Inflammatory macrophage treated with lipopolysaccharide for 1 hour (primary cell): ENCODE measurements at places on chromosomes 2 and 18.

DNA sequence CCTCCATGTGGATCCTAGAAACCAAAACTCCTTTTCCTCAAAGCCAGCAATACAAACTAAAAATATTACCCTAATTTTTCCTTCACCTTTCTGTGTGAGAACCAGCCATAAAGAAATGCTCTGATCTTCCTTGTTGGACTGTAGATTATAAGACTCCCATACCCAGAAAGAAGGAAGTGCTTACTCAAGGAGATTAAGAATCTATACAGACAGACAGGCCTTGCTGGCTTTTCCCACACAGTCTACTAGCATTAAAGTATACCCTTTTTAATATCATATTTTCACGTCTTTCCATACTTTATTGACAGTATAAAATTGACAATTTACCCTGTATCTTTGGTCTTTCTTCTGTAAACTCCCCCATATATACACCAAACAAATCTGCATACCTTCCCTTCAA lies 139.0 kb downstream of the GULP1 start:
- DNase-seq, result no peak

DNA sequence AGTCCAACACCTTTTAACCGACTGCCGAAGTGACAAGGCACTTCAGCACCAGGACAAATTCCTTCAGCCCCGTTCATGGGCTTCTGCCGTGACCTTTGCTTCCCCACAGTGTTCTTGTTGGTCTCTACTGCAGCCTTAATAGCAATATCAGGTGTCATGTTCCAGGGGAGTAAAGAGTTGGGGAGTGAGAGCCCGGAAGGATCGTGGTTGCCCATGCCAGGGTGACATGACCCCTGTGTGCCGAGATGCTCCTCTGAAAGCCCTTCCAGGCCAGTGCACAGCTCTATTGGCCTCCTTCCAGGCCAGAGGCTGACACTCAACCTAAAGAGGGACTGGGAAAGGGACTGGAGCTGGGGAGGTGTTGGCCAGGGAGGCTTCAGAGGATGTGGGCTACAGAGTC lies 279.2 kb downstream of the CYRIA start:
- DNase-seq, result no peak

- no peak for DNase-seq
Measured at GRCh38 chr2:101337877-101338276, 29.4 kb upstream of the RNF149 start.

DNA sequence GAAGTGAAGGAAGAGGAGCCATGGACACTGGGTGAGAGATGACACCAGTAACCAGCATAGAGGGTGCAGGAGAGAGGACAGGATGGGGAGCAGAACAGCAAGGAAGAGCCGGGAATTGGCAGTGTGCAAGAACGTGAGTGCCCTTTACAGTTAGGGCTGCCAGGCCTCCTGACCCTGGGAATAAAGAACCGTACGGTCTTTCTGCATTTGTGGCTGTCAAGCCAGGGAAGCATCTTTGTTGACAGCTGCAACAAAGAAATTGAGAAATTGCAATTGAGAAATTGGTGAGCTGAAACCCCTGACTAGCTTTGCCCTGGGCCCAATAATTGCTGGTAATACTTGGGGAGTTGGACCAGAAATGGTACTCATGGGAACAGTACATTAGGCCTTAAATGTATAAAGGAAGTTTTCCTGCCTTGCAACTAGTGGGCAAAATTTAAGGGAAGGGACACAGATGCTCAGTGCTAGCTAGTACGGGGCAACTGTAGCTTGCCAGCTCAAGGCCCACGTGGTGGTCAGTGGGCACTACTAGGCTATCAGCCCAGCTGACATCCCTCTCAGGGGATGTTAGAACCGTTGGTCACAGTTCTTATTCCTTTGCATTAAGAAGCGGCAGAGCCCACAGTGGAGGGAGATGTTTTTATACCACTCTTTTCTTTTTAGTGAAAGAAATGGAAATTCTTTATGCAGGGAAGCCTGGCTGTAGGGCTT lies 56.6 kb downstream of the KCTD18 start:
- DNase-seq, result no peak
